ENCODE measurements at places on chromosomes 1 and 21.
A peak's percentile ranks its signal among the peaks of the same experiment; 100 is the strongest.

DNA sequence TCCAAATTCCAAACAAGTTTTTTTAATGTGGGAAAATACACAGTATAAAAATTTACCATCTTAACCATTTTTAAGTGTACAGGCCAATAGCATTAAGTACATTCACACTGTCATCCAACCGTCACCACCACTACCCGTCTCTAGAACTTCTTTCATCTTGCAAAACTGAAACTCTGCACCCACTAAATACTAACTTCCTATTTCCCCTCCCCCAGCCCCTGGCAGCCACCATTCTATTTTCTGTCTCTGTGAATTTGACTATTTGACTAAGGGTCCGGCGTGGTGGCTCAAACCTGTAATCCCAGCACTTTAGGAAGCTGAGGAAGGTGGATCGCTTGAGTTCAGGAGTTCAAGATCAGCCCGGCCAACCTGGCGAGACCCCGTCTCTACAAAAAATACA is 36.1 kb downstream of the CLSTN1 start:
- DNase-seq: no peak

- DNase-seq: no peak
These were observed 30.5 kb upstream of the SOAT1 start for GRCh38 chr1:179263121-179263520.

- no peak for DNase-seq
These were observed 46.8 kb upstream of the BARHL2 start for GRCh38 chr1:90763930-90764329.

DNA sequence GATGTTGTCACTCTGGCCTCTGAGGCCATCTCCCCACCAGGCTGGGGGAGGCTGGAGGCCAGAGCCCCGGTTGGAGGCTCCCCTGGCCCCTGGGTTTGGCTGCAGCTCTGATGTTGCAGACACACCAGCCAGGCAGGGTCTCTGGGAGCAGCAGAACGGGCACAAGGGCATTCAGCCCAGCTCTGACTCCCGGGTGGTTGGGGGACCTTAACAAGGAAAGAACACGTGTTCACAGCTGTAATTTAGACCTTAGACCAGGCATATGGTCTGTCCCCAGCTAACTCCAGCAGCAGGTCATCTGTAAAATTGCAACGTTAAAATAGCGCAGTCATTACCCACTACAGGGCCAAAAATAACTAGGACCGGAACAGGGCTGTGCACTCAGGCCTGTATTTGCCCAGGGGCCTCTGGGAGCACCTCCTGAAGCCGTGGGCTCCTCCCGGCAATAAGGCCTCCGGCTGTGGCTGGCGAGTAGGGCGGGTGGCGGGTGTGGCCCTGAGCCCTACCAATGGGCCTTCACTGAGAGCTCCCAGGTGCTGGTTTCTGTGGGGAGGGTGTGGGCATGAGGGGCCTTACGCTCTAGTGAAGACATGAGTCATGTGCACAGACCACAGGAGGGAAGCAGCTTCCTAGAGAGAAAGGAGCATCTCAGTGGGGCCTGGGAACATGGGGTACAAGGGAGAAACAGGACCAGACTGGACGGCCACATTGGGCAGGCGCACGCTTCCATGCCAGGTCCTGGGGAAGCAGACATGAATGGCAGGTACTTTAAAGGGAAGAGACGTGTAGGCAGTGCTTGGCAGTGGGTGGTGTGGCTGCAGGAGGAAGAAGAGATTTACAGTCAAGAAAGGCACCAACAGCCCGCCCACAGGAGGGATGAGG is 6.1 kb downstream of the LDLRAP1 start:
- no peak for DNase-seq

- DNase-seq: no peak
These were observed at the start of gene LCE1C for GRCh38 chr1:152806576-152806975. Gene LCE1C, minus strand, starts transcription at chr1:152806651. Its CDS starts 1,173 bp downstream, at chr1:152805478.

DNA sequence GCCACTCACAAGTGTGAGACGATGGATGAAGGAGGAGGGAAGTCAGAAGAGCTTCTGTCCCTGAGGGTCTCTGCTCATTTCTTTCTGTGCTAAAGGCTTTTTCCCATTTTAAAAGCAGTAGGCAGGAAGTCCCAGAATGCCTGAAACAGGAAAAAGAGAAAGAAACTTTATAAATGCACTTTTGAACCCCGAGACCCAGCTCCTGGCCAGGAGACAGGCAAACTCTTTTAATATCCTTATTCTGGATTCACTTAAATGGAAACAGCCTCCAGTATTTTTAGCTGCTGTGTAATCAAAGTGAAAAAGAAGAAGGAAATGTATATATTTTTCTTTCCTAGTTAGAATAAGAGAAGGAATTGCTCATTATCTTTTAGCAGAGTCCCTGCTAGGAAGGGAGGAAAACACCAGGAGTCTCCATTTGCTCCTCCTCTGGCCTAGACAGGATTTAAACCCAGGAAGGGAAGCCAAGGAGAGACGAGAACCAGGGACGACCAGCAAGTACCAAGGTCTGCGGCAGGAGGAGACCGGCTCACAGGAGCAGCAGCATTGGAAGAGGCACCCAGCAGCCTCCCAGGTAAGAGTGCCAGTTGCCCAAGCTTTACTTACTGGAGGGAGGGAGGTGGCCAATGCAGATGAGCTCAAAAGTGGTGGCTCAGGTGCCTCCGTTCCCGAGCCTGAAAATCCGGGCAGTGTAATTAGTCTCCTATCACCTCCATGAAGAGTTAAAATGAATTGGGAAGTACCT is at the start of gene TNN:
TSS of gene TNN (plus strand) at position 472 of the 745 bp plus-strand sequence. CDS start 9,586 bp downstream, outside the sequence.
- no peak for DNase-seq

DNA sequence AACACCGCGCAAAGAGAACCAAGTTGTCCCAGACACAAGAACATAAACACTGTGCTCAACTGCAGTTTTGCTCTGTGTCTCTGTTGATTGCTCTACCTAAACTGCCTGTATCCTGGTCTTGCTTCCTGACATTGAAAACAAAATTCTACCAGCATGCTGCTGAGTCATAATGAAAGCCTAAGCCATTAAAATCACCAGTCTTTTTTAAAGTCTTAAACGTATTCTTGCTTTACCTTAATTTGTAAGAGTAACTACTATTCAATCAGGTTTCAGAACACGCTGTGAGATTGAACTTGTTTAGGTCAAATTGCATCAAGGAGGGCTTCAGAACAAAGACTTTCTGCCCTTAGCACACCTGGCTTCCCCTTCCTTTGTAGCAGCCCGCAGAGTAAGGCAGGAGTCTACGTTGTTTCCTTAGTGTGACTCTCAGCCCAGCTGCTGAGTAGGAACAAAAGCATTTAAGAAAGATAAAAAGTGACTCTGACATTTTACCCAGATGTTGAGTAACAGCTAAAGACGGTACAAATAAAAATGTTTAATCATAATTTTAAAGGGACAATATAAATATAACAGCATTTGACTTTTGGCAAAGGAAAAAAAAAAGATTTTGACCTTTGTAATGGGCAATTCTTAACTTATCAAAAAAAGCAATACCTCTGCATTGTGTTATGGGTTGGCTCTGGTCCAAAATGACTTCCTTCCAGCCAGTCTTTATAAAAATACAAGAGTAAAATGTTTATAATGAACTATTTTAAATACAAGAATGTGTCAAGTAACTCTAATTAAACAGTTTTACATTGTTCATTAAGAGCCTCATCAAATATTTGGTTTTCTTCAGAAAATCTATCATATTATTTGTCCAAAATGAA is 186.9 kb upstream of the ADGRL4 start:
- DNase-seq: no peak

DNA sequence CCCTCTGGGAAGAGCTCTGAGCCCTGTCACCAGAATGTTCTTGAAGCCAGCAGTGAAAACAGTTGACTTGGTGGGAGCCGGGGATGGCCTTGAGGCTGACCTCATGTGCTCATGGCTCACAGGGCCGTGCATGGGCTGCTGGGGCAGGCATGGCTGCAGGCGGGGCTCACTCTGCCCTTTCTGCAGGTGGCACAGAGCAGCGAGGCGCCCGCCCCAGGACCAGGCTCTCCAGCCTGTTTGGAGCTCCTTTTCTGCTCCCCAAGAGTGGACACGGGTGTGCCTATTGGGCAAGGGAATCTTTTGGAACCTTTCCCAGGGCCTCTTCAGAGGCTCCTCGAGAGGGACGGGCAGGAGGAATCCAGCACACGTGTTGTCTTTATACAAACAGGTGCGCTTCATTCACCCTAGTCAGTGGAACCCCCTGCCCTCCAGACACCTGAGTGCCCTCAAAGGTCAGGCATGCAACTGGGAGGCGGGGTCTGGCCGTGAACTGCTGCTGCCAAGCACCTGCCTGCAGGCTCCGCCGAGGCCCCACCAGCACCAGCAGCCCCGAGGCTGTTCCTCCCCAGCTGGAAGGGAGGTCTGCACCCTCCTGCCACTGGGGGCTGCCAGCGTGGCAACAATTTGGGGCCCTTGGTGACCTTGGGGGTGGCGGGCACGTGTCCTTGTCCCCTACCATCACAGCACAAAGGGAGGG is 2.6 kb upstream of the TTC34 start:
- DNase-seq: no peak

DNA sequence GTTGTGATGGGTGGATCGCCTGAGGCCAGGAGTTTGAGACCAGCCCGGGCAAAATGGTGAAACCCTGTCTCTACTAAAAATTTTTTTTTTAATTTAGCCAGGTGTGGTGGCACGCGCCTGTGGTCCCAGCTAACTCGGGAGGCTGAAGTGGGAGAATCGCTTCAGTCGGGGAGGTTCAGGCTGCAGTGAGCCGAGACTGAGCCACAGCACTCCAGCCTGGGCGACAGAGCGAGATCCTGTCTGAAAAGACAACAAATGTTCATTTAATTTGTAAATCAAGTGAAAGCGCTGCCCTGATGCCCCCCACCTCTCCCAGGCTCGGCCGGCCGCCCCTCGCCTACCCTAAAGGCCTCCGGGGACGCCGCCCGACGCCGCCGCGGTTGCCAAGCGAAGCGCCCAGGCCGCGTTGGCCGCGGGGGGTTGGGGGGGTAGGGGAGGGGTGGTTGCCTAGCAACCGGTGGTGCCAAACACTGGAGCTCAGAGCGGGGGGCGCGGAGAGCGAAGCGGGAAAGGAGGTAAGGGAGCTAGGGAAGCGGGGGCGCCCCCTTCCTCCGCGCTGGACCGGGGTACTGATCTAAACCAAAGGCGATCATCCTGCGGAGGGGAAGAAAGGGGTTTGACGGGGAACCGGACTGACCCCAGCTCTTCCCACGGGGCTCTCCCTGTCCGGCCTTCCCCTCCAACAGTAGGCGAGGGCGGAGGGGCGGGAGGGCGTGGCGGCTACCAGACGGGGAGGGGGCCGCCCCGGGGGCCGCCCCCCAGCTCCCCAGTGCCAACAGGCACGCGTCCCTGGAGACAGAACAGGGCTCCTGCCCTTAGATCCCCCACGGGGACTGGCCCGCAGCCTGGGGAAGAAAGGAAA is at the start of gene TEKT2:
TSS of gene TEKT2 (plus strand) at position 460 of the 862 bp plus-strand sequence. CDS start 828 bp downstream, outside the sequence.
- peak; percentile 87 for DNase-seq

DNA sequence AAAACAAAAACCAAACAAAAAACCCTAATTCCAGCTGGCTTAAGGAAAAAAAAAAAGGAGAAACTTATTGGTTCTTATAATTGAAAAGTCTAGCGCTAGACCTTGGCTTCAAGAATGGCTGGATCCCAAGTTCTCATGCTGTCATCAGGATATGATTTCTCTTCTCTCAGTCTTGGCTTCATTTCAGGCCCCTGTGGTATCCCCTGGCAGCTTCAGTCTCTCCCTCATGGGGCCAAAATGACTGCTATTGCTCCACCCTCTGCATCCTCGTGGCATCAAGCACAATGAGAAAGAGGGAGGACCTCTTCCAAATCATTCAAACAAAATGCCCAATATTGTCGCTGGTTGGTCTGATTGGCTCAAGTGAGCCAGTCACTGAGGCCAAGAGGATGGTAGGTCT is 80.7 kb downstream of the GIPC2 start:
- no peak for DNase-seq

DNA sequence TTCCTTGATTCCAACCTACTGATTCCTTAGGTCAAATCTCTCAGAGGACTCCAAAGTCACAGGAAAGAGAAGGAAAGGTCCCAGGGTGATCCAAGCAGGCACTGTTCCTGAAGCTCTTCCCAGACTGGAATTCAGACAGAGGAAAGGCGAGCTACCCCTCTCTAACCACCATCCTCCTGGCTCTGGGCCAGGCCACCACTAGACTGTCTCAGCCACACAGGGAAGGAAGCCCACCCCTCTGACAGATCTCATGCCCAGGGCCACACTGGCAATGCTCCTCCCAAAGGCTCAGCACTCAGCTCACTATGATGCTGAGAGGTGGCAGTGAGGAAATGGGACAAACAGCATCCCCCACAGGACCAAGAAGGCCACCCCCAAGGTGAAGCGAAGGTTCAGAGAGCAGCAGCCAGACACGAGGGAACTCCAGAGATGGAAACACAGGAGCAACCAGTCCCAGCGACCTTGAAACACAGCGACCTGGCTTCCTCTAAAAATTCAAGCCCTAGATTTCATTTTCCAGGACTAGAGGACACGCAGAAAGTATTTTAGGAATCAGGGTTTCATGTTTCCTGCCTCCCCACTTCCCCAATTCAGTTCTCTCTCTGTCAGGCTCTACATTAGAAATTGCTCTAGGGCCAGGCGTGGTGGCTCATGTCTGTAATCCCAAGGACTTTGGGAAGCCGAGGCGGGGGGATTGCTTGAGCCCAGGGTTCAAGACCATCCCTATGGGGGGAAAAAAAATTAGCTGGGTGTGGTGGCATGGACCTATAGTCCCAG is 18.8 kb downstream of the PIK3C2B start:
- no peak for DNase-seq

DNA sequence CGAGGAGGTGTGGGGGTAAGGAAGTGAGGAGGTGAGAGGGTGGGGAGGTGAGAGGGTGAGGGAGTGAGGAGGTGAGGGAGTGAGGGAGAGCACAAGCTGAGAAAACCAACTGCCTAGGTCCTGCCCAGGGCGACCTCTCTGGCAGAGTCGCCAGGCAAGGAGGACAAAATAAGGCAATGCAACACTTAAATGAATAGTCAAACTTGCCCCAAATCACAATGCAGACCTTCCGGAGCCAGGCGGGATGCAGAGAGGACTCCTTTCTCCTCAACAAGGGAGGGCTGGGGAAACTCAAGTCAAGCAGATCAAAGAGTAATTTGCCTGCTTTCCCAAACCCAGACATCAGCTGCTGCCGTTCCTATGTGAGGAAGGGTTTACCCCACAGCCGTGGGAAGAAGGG is 86.0 kb downstream of the CCDC185 start:
- no peak for DNase-seq

GRCh38 chr21:24628046-24628445 is 979.2 kb downstream of the MRPL39 start:
- DNase-seq: no peak

- no peak for DNase-seq
These were observed 78.0 kb downstream of the SYT2 start for GRCh38 chr1:202632241-202632640.

- no peak for DNase-seq
These were observed 54.5 kb downstream of the PRDM15 start for GRCh38 chr21:41824466-41825207.

- no peak for DNase-seq
These were observed 78.1 kb downstream of the KIF26B start for GRCh38 chr1:245232931-245233330.

DNA sequence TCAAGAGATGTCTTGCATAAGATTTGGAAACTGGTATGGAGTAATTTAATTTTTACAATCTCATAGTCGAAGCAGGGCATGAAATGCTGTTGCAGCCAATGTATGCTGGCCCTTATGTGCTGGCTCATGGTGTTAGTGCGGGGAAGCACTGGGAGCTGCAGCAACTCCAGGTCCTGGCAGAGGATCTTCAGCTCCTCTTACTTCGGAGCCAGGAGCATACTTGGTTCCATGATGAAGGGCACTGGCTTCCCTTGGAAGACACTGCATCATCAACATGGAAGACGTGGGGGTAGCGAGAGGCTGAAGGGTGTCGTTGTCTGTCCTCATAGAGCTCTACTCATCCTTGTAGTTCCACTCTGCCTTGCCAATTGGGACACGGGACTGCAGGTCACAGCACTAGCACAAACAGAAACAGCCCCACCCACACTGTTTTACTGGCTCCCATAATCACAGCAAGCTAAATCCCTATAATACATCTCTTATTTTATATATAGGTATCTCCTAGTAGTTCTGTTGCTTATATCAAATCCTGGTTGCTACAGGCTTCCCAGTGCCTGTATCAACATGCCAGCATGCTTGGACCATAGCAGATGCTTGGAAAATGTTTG is 22.4 kb downstream of the PLA2G2D start:
- DNase-seq: no peak

Measured in right forelimb (tissue), 1 donor.